Gastroesophageal sphincter (tissue), 4 donors: ENCODE measurements at places on chromosomes 5 and 9. TPM values are rescaled to one million over a fixed set of nuclear protein-coding genes. Genes with fewer than 3 reads are reported as not detected.
A peak's percentile ranks its signal among the peaks of the same experiment; 100 is the strongest.

ABO gene
- 10.0 TPM for total RNA-seq

OGN gene
- 12.9 TPM for total RNA-seq

PCDHB3 gene
- total RNA-seq: 0.78 TPM

DNA sequence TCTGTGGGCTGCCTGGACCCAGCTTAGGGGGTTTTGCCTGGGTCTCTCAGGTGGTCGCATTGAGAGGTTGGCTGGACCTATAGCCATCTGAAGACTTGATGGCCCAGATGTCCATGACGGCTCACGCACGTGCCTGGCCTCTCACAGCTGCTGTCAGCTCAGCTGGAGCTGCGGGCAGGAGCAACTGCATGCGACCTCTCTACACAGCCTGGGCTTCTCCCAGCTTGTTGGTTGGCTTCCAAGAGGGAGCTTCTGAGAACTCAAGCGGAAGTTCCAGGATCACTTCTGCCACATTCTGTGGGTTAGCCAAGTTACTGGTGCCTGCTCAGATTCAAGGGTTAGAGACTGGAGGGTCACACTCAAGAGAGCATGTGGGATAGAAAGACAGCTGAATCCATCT lies 99.2 kb downstream of the DAPK1 start:
- no peaks in the 10 kb centered on the region for H3K36me3 ChIP-seq
- H3K27me3 ChIP-seq: no peaks in the 10 kb centered on the region
- H3K27ac ChIP-seq: peak overlapping the region; percentile 81
- no peak overlapping the region for H3K4me3 ChIP-seq
- H3K4me1 ChIP-seq: peaks cover 67% of the 10 kb centered on the region

- H3K4me3 ChIP-seq: no peak overlapping the region
- ATAC-seq: no peak
- H3K27ac ChIP-seq: no peak overlapping the region
- no peaks in the 10 kb centered on the region for H3K4me1 ChIP-seq
Observed at GRCh38 chr9:94985649-94986048, 259.1 kb downstream of the AOPEP start.
